Sigmoid colon (tissue), 7 donors: ENCODE measurements at places on chromosomes 16 and 17. TPM values are rescaled to one million over a fixed set of nuclear protein-coding genes. Genes with fewer than 3 reads are reported as not detected.
A peak's percentile ranks its signal among the peaks of the same experiment; 100 is the strongest.

GRCh38 chr17:66682283-66682682 is 152.6 kb upstream of the CACNG5 start:
- DNase-seq, result peak; percentile 64

DNA sequence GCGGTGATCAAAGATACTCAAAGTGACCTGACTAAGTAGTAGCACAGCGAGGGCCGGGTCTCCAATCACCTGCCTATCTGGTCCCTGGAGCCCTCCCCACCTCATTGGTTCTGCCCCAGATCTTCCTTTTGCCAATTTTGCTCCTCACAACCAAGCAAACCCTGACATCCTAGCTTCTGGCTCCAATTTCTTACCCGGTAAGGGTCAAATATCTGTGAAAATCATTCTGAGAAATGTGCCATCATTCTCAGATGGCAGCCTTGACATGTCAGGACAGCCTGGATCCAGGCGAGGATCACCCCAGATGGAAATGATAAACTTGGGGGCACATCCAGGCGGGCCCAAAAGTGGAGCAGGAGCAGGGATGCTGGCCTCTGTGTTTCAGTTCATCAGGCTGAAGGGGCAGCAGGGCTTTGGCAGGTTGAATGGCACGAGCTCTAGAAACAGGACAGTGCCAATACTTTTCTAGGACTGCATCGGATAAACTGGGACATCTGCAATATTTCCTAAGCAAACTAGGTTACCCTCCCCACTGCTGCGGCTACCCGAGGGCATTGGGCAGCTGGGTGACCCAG is 83.9 kb downstream of the SHISA6 start:
- DNase-seq, result no peak

- no peak for DNase-seq
Observed at GRCh38 chr17:79835953-79836509, 3.2 kb downstream of the CBX4 start.

Gene LASP1
- 205 TPM for polyA plus RNA-seq

- peak; percentile 44 for DNase-seq
Observed at GRCh38 chr16:57003439-57004386, 14.4 kb downstream of the NLRC5 start.

DNA sequence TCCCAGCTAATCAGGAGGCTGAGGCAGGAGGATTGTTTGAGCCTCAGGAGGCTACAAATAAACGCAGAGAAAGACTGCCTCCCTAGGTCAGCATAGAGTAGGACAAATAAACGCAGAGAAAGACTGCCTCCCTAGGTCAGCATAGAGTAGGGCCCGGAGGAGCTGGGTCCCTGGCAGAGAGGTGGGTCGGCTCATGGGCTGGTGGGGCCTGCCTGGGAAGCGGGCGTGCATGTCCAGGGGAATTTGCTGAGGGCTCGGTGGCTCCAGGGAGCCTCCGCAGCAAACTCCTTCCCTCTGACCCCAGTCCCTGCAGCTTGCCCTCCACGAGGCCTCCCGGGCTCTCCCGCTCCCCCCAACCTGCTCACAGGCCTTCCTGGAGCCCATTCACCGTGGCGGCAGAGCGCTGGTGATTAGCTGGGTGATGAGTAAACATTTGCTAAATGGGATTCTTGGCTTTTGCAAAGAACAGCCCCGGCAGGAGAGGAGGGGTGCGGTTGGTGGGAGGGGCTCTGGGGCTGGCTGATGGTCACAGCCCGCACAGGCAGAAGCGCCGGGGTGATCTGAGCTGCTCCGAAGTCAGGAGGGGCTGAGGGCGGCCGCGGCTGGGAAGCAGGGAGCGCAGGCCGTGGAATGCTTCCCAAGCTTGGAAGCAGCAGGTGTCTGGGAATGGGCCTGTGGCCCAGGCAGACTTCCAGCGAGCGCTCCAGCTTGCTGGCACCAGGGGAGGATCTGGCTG is 93.1 kb downstream of the RTN4RL1 start:
- DNase-seq, result peak; percentile 77

DNA sequence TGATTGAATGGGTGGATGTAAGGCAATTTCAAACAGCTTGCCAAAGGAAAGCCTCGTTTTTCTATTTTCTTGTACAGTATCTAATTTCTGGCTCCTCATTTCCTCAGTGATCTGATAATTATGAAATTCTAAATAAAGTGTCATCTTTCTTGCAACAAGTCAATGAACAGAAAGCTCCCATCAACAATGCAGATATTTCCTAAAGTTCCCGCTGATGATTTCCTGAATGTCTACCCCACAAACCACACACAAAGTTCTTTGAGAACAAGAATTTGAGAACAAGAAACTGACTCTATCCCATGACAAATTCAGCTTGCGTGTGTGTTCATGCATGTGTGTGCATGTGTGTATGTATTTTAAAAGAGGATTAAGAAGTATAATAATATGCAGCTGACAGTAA is 35.2 kb downstream of the SKAP1 start:
- no peak for DNase-seq

Gene RAB40C
- polyA plus RNA-seq, result 28.8 TPM

GRCh38 chr17:74055508-74056160 is 147.8 kb upstream of the RPL38 start:
- DNase-seq, result no peak

Gene MYO1C
- 72.7 TPM for polyA plus RNA-seq

- peak; percentile 89 for DNase-seq
Observed at GRCh38 chr17:58006560-58006923, 504 bp downstream of the SRSF1 start.

DNA sequence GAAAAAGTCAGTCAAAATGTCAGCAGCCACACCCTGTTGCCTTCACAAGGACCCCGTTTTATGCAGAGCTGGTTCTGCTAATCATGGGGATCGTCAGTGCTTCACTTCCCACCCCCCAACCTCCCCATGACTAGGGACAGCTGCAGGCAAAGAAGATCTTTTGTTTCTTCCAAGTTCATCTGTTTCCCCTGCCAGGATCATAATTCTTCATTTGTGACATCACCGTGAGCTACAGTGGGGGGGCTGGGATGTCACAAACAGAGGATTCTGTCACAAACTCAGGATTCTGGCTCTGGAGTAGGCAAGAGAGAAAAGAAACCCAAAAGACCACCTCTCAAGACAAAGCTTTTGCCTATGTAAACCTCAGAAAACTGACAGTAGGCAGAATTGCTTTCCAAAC is 24.7 kb downstream of the DNAJC7 start:
- DNase-seq, result no peak

- DNase-seq, result peak; percentile 78
Observed at GRCh38 chr17:77285594-77286390, 145.0 kb downstream of the SEC14L1 start.

GRCh38 chr17:80092959-80093358 is 8.4 kb upstream of the GAA start:
- peak; percentile 64 for DNase-seq

GRCh38 chr16:14017886-14018285 is 53.2 kb upstream of the MRTFB start:
- DNase-seq, result no peak

DNA sequence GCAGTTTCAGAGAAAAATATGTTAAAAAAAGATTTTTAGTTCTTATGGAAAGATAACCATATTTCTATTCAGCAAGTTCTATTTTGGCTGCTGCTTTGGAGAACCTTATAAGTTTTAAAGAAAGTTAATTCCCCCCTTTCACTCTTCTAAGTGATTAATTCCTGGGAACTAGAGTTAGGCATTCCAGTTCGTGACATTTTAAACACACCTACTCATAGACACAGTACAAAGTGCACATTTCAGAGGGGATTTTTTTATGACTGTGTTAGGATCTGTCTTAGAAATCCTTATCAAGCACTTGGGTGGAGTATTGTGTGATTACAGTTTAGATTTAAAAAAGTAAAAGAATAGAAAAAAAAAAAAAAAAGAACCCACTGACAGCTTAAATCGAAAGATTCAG is 3.5 kb upstream of the CDH11 start:
- DNase-seq, result no peak

DNA sequence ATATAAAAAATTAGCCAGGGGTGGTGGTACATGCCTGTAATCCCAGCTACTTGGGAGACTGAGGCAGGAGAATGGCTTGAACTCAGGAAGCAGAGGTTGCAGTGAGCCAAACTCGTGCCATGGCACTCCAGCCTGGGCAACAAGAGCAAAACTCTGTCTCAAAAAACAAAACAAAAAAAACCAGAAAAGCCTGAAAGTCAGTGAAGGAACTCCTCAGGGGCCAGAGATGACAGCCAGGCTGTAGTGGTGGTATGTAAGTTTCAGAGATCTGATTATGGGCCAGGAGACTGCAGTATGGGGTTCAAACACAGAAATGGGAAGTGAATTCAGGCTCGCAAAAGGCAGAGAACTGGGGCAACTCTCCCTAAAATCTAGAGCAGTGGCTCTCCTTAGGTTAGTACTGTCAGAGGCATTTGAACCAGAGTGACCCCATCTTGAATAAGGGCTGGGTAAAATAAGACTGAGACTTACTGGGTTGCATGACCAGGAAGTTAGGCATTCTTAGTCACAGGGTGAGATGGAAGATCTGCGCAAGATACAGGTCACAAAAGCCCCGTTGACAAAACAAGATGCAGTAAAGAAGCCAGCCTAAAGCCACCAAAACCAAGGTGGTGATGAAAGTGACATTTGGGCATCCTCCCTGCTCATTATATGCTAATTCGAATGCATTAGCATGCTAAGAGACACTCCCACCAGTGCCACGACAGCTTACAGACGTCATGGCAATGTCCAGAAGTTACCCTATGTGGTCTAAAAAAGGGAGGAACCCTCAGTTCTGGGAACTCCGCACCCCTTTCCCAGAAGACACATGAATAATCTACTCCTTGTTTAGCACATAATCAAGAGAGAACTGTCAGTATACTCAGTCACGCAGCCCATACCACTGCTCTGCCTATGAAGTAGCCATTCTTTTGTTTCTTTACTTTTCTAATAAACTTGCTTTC is 120.2 kb upstream of the XYLT1 start:
- no peak for DNase-seq

Gene CD300H
- 0.20 TPM for polyA plus RNA-seq
